ENCODE measurements at places on chromosomes 1 and 21.

DNA sequence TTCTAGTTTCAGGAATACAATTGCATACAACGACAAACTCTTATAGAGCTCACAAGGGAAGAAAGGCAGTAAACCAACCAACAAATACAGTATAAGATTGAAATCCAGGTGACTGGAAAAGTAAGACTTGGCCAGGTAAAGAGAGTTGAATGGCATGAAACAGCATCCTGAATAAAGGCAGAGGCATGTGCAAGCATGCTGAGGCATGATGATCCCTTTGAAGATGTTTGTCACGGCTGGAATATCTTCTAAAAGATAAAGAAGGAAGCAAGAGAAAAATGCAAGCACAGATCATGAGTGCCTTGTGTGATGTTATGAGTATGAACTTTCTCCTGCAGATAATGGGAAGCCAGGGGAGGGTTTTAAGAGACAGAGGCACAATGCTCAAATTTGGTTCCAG is 83.3 kb upstream of the SPATA6 start:
- no peak for DNase-seq

GRCh38 chr1:51729824-51730301 is 113.0 kb downstream of the OSBPL9 start:
- DNase-seq, result peak; percentile 68

GRCh38 chr1:218880484-218881060 is 293.1 kb upstream of the LYPLAL1 start:
- DNase-seq, result no peak

DNA sequence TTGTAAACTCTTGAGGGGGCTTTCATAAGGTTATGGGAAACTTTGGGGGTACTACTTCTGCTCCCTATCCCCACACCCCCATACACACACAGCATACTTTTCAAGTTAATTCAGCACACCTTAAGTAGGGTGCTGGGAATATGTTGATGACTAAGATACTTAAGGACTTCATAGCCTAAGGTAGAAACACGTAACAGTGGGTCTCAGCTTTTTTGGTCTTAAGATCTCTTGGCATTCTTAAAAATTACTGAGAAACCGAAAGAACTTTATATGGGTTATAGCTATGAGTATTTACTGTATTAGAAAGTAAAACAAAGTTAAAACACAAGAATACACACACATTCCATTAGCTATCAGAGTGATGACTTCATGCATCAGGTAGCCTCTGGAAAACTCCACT is 2.1 kb downstream of the OTUD3 start:
- DNase-seq, result no peak

DNA sequence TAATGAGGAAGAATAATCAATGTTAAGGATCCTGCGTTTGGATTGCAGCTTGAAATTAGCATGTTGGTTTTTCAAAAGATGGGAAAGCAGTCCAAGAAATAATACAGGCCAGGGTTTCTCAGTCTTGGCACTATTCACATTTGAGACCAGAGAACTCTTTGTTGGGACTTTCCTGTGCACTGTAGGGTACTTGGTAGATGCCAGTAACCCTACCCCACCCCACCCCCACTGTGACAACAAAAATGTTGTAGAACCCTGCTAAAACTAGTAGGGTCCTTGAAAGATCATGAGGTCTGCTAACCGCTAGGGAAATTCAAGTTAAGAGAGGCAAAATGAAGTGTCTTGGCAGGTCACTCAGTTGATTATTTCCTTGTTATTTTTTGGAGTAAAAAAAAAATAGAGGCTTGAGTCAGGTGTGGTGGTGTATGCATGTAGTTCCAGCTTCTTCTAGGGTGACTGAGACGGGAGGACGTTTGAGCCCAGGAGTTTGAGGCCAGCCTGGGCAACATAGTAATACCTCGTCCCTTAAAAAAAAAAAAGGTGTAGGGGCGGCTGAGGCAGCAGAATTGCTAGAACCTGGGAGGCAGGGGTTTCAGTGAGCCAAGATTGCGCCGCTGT is 53.3 kb downstream of the SPEN start:
- DNase-seq, result no peak

GRCh38 chr21:45170987-45171386 is 96.6 kb downstream of the ADARB1 start:
- DNase-seq, result no peak

GRCh38 chr1:62783736-62784508 is at the start of gene ATG4C:
TSS of gene ATG4C (plus strand) at chr1:62784132. CDS start at chr1:62803787, 19,655 bp downstream.
- peak; percentile 96 for DNase-seq

GRCh38 chr1:245485996-245486395 is 331.2 kb downstream of the KIF26B start:
- no peak for DNase-seq

- no peak for DNase-seq
Measured at GRCh38 chr1:68168545-68169171, 63.7 kb downstream of the WLS start.

- DNase-seq, result no peak
Measured at GRCh38 chr1:88284066-88284465, 400.0 kb upstream of the PKN2 start.

GRCh38 chr1:210321131-210321530 is 7.6 kb upstream of the HHAT start:
- peak; percentile 53 for DNase-seq

DNA sequence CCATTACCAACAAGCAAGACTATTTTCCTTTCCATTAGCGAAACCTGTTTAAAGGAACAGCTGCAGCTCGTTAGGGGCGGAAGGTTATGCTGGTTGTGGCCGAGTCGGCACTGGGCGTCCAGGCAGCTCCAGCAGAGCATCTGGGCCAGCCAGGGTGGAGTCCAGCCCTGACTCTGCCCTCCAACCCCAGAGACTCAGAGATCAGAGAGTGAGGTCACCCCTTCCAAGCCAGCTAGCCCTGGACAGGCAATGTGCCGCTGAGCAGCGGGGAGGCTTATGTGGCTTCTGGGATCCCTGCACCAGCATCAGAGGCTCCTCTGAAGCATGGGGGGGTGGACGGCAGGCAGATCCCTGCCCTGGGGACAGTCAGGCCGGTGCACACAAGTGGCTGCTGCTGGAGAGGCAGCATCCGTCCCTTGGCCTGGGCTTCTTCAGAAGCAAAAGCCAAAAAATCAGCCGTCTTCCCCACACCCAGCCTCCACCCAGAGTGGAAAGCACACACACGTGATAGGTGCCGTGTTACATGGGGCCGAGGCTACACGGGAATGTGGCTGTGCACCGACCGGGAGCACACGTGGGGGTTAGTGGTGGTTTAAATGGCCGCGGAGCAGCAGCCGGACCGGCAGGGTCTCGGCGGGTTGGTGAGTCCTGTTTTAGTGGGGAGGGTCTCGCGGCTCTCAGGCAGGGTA is 30.1 kb downstream of the SLC66A1 start:
- no peak for DNase-seq

DNA sequence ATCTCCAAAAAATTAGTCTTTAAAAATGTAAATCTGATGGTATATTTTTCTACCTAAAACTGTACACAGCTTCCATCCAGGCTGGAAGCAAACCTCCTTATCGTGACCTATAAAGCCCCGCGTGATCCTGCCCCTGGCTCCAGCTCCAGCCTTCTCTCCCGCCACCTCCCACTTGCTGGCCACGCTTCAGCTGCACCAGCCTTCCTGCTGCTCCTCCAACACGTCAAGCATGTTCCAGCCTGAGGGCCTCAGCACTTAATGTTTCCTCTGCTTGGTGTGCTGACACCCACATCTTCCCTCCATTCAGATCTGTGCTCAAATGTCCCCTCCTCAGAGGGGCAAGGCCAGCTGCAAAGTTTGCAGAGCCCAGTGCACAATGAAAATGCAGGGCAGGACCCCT is 123.5 kb upstream of the MAGI3 start:
- DNase-seq, result no peak

DNA sequence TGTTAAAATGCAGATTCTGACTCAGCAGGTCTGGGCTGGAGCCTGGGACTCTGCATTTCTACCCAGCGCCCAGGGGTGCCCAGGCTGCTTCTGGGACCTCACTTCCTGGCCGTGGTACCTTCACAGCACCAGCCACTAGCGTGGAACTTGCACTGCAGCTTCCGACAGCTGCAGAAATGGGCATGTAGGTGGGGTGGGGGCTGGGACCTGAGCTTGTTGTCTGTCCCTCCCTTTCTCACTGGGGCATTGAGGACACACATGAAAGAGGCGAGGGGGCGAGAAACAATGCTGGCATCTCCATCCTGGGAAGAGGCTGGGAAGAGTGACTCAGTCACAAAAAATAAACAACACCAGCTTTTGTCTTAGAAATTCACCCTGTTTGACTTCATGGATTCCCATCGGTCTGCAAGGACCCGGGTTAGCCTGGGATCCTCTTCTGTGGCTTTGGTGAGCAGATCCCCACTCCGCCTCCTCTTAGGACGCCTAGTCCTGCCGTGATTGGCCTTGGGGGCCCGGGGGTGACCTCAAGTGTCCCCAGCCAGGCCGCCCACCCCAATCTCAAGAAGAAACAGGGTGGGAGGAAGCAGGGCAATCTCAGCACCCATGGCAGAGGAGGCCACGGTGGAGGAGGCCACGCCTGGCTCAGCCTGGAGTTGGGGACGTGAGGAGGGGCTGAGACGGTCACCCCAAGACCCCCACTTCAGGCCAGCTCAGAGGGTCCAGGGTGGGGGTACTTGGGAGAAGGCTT is 29.9 kb upstream of the POFUT2 start:
- DNase-seq, result no peak
